Cardiac fibroblast (primary cell): ENCODE measurements at places on chromosomes 12 and 14.

DNA sequence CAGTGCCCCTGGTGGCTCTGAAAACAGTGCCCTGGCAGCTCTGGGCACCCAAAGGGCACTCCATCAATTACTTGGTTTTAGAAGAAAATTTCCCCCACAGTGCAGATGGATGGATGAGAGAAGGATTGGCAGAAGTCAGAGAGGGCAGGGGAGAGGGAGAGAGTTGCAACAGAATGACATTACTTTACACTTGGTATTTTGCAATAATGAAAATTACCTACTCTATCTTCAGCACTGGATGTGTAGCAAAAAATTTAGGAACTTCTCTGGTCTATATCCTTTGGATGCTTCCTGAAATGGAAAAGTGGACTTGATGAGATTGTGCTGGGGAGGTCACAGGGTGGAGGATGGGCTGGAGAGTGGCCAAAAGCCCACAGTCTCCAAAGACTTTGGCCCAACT lies 193.2 kb downstream of the CHST11 start:
- DNase-seq: no peak

- DNase-seq: peak; percentile 55
These were observed 71.4 kb upstream of the SRSF5 start for GRCh38 chr14:69695322-69696203.

GRCh38 chr14:73241481-73242165 lies 4.3 kb downstream of the PAPLN start:
- DNase-seq: no peak

DNA sequence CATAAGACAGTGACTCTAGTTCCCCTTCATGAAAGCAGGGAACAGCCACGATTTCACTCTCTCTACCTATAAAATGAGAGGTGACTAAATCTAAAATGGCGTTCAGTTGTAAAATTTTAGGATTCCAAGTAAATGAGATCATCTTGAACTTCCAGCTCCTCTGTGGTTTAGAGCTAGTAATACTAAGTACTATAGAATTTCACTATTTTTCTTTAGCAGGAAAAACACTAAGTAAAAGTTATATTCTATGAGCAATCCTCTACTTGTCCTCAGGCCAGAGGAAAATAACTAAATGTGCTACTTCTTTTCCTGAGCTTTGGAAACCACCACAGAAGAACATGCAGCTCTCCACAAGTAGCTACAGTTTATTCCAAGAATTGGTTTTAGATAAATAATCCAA lies 55.6 kb downstream of the NIN start:
- peak; percentile 92 for DNase-seq

DNA sequence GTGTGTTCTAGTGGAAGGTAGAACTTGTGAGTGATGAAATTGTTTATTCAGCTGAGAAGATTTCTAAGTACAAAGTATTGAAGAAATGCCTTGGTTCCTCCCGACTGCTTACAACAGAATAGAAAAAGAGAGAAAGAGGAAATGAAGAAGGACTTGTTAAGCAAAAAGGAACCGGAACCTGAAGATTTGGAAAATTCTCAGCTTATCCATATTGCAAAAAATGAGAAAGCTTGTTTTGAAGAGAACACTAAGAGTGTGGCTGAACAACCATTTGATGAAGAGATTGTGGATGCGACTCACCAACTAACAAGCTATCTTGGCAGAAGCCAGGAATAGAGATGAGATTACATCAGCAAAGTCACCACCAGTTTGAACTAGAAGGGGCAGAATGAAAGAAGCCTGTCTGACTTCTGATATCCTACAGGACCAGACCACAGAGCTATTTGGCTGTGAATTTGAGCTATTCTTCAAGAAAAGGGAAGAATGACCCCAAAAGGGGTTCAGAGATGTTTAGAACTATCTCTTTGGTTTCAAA lies 15.1 kb downstream of the NDUFA9 start:
- peak; percentile 26 for DNase-seq

- no peak for DNase-seq
These were observed 23.3 kb downstream of the STXBP6 start for GRCh38 chr14:25026476-25027137.

DNA sequence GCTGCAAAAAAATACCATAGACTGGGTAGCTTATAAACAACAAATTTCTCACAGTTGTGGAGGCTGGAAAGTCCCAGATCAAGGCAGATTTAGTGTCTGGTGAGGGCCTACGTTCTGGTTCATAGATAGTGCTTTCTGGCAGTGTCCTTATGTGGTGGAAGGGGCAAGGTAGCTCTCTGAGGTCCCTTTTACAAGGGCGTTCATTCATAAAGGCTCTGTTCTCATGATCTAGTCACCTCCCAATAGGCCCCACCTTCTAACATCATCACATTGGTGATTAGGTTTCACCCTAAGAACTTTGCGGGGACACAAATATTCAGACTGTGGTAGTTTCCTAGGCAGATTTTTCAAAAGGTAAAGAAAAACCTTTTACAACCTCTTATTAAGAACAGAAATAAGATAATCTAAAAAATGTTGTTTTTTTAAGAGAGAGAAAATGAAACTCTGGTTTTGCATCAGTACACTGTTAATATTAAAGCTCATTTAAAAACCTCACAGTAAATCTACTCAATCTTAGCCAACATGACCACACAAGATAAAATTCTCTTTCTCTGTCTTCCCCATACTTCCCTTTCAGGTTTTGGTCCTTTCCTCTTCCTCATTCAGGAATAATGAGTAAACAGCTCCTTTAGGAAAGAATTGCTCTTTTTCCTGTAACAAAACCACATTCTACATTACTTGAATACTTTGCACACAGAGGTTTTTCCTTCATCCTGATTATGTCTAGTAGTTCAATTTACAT lies 117.5 kb downstream of the UNC79 start:
- no peak for DNase-seq

DNA sequence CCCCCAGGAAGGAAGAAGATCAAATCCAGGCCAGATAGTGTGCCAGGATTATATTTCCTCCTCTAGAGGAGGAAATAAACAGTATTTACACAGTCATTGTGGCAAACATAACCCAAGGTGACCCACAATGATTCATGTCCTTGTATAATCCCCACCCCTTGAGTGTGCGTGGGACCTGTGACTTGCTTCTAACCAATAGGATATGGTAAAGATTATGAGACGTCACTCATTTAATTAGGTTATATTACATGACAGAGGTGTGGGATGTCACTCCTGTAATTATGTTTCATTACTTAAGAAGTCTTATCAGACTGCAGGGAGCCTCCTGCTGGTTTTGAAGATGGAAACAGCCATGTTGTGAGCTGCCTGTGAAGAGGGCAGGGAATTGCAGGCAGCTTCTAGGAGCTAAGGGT lies 12.2 kb upstream of the CATSPERB start:
- DNase-seq: no peak

- no peak for DNase-seq
These were observed 175.2 kb downstream of the EPS8 start for GRCh38 chr12:15613981-15614380.
